T-helper 22 cell (primary cell): ENCODE measurements at places on chromosomes 7 and 10.
A peak's percentile ranks its signal among the peaks of the same experiment; 100 is the strongest.

DNA sequence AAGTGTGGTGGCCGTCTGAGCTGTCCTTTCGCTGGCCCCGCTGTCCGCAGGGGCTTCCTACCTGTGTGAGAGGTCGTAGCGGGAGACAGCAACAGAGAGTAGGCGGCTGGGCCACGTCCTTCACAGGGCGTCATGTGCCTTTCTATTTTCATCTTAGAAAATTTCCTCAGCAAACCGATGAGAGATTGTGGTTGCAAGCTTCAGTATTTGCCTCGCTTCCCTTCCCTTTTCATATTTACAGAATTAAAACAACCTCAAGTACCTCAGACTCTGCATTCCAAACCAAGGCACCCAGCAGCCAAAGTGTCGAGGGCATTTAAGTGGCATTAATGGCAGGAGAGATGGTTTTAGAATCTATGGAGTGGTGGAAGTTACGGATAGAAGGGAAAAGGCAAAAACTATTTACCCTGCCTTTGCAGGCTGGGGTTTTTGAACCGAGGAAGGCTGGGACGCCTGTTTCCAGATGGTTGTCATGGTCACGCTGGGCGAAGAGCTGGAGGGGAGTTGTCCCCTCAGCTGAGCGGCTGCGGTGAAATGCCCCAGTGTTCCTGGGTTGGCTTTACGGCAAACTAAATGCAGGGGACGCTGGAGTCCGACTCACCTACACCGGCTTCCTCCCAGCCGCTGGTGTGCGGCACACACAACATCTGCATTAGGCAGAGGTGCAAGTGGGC, 41.9 kb downstream of the WIPI2 start:
- DNase-seq: no peak

GRCh38 chr7:116438267-116438666, 61.3 kb upstream of the CAV2 start:
- no peak for DNase-seq

- DNase-seq: no peak
These were observed 647.8 kb downstream of the INHBA start for GRCh38 chr7:41054960-41055661.

DNA sequence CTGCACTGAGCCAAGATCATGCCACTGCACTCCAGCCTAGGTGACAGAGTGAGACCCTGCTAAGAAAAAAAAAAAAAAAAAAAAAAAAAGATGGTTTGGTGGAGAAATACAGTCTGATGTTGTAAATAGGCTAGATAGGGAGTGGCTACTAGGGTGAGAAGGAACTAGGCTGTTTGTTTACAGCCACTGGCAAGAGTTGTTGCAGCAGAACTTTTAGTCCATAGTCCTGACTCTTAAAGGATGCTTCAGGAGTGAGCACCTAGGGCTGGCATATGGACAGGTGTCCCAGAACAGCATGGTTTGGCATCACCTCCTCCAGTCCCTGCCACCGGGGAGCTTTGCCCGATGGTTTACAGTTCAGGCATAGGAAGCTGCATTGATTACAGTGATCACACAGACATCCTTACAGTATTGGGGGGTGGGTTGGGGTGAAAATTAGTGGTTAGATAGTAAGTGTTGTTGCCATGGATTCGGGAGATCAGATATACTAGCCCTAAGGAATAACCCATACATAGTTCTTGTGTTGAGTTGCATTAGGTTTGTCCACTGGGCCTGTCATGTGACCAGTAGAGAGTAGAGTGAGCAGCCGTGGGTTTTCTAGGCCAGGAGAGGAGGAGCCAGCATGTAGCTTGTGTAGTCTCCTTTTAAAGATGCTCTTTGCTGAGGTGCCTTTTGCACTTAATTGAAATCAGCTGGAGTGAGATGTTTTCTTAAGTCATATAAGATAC, 35.9 kb downstream of the ZRANB1 start:
- no peak for DNase-seq

GRCh38 chr10:133009218-133009950, 67.0 kb upstream of the CFAP46 start:
- DNase-seq: no peak

GRCh38 chr7:76396864-76397263, 12.6 kb downstream of the SSC4D start:
- no peak for DNase-seq

DNA sequence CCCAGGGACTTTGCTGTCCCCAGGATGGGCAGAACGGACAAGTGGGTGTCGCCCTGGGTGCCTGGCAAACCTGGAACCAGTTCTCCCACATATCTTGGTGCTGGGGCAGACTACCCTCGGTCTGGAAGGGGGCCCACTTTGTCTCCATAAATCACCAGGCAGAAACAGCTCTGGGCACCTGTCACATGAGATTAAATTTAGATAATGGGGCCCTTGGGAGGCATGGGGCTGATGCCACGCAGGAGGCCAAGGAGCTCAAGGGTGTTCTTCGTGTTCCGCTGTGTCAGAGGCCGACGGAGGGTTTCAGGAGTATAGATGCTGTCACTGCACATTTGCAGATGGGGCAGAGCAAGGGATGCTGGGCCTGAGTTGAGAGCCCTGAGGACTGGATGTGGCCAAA, 72.7 kb downstream of the TMEM130 start:
- DNase-seq: no peak

DNA sequence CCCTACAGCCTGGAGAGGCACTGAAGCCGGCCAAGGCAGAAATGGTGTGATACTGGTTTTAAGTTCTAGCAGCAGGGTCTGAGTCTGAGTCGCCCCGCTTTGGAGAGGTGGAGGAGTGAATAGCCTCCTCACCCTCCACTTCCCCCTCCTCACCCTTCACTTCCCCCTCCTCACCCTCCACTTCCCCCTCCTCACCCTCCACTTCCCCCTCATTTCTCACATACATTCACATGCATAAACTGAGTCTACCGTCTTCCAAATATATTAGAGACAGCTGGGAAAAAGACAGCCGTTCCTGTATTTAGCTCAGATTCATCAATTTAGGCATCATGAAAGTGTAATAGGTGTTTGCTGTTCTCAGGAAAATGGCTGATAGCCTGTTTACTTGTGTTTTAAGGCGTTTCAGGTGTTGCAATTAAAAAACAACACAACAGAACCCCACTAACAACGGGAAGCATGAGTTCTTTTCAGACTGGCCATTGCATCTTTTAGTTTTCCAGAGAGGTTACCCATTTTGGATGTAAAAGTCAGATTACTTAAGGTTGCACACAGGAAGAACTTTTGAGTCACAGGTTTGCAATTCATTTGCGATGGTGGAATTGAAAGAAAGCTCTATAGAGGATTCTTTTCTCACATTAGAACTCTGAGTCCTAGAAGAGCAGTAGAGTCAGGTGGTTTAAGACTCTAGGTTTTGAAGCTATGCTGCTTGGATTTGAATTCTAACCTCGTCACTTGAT, 861 bp downstream of the NRBF2 start:
- DNase-seq: no peak

DNA sequence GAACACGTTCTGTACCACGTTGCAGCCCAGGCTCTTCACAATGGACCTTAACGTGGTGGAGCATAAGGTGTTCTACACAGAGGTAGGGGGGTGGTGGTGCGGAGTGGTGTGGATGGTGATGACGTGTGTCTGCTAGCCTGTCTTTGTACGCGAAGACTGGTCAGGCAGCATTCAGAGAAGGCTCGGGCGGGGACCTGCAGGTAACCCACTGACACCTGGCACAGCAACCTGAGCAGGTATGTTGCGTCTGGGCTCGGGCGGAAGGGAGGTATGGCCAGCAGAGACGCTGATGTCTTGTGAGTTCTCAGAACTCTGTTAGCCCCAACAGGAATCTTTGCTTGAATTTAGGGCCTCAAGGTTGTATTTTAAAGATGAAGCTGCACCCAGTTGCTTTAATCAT, 55.0 kb downstream of the TRRAP start:
- DNase-seq: no peak

DNA sequence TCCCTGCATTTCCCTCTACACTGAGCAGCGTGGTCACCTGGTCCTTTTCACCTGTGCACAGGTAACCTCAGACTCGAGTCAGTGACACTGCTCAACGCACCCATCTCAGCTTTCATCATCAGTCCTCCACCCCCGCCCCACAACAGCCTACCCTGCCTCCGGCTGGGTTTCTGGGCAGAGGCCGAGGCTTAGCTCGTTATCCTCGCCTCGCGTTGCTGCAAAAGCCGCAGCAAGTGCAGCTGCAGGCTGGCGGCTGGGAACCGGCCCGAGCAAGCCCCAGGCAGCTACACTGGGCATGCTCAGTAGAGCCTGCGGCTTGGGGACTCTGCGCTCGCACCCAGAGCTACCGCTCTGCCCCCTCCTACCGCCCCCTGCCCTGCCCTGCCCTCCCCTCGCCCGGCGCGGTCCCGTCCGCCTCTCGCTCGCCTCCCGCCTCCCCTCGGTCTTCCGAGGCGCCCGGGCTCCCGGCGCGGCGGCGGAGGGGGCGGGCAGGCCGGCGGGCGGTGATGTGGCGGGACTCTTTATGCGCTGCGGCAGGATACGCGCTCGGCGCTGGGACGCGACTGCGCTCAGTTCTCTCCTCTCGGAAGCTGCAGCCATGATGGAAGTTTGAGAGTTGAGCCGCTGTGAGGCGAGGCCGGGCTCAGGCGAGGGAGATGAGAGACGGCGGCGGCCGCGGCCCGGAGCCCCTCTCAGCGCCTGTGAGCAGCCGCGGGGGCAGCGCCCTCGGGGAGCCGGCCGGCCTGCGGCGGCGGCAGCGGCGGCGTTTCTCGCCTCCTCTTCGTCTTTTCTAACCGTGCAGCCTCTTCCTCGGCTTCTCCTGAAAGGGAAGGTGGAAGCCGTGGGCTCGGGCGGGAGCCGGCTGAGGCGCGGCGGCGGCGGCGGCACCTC, at the start of the genes KLLN and PTEN:
TSS of gene KLLN (minus strand) at position 481 of the 891 bp plus-strand sequence. CDS start 1,046 bp downstream, outside the sequence.
TSS of gene PTEN (plus strand) at position 573 of the 891 bp plus-strand sequence. CDS start 845 bp downstream, outside the sequence.
- DNase-seq: peak; percentile 72

GRCh38 chr10:94963901-94964300, 25.4 kb downstream of the CYP2C9 start:
- no peak for DNase-seq

DNA sequence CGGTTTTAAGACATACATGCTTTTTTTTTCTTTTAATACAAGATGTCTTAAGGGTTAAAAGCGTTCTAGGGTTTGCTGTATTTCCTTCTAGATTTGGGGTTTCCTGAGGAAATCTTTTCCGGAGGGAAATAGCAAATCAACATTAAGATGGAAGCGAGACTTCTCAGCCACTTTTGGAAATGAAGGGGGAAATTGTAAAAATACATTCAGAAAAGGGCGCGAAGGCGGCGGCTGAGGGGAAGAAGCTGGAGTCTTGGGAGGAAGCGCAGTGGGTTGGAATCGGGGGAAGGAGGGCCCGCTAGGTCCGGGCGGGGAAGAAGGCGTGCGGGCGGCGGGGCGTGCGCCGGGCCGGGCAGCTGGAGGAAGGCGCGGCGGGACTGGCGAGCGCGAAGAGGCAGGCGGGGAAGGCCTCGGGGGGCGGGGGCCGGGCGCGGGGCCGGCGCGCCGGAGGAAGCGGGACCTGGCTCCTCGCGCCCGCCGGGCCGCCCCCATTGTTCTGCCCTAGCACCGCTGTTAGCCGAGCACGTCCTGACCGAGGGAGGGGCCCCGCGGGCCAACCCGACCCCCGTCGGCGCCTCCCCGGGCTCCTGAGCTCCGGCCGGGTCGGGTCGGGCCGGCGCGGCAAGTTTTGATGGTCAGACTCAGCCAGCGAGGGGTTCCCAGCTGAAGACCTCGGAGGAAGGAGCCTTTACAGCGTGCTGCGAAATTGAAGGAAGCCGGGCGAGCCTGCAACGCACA, 1.5 kb upstream of the SKIDA1 start:
- DNase-seq: peak; percentile 25

DNA sequence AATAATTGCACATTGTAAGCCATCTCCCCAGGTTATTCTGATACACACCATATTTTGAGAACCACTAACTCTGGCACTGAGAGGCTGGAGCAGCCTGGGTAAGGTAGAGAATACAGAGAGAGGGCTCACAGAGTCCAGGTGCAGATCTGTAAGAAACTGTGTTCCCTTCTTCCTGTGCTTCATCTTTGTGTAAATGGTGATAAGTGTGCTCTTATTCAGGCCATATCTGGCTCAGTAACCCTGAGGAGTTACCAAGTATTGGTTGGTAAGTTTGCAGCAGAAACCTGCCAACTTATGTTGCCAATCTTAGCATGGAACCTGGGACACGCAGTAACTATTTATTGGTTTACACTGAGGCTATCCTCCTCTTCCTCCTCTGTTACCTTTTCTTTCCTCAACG, 16.2 kb upstream of the ICA1 start:
- no peak for DNase-seq

- no peak for DNase-seq
These were observed 180.2 kb downstream of the PRKCQ start for GRCh38 chr10:6399879-6400278.

DNA sequence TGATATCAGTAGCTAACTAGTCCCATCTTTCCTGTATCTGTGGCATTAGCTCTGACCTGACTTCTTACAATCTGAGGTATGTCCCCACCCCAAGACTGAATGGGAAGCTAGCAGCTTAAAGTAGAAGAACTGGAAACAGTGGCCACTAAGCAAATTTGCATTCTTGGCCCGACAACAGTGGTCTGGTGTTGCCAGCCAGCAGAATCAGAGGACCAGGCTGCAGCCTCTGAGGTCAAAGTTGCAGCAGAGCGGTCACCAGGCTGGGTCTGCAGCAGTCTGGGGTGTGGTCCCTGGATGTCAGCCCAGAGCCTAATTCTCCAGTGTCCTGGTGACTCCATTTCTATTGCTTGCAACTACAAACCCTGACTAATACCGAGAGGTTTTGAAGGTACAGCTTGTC, 26.3 kb downstream of the FAM107B start:
- no peak for DNase-seq

DNA sequence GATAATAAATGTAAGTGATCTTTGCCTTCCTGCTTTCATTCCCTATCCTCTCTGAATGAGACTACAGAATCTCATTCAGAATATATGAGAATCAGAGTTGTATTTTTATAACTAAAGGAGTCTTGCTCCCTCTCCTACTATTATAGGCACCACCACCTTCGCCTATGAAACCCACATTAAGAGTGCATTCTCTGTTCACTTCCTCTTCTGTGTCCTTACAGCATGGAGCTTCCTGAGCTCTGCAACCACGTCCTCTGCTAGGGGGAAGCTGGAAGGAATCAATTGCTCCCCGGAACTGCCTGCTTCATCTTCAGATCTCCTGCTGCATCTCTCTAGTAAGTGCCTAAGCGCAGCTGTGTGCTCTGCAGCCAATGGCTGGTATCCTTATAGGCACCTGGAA, 820.7 kb downstream of the GRID1 start:
- DNase-seq: no peak

DNA sequence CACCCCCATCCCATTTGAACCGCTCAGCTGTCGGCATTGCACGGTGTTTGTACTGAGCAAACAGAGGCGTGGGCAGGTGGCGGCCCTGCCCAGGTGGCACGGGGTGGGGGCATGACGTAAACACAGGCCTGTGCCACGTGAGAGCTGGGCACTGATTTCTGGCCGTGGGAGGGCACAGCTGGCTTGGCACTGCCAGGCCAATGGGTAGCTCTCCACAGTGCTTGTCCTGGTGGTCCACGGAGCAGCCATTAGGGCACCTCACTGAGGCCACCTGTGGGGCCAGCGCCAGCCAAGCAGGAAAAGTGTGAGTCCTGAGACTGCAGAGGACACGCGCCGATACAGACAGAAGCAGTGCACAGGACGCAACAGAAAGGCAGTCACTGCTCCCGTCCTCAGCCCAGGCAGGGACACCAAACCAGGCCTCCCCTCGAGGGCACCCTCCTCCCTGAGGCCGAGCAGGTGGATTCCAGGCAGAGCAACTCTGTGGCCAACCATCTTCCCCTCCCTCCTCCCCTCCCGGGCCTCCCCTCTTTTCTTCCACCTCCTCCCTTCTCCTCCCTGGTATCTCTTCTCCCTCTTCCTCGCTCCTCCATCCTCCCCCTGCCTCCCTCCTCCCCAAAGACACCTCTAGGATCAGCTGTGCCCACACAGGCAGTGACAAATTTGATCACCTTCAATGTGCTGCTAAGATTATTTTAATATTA, 258.7 kb downstream of the ELFN1 start:
- DNase-seq: no peak
